ENCODE measurements at places on chromosomes 4 and X. TPM values are rescaled to one million over a fixed set of nuclear protein-coding genes. Genes with fewer than 3 reads are reported as not detected.

The FAM184B gene
- total RNA-seq: not detected

The SNX12 gene
- total RNA-seq: 31.2 TPM

The GAGE12J gene
- total RNA-seq: not detected

The ADH1B gene
- 650 TPM for total RNA-seq

The MAMLD1 gene
- 15.4 TPM for total RNA-seq

- no peak overlapping the region for H3K27ac ChIP-seq
- peaks cover 8% of the 10 kb centered on the region for H3K27me3 ChIP-seq
- no peaks in the 10 kb centered on the region for H3K4me1 ChIP-seq
- no peaks in the 10 kb centered on the region for H3K36me3 ChIP-seq
- no peak for DNase-seq
- H3K4me3 ChIP-seq: no peak overlapping the region
These were observed 6.2 kb downstream of the NAT8L start for GRCh38 chr4:2065106-2065930.

- no peak for DNase-seq
- no peaks in the 10 kb centered on the region for H3K27me3 ChIP-seq
- no peaks in the 10 kb centered on the region for H3K36me3 ChIP-seq
- H3K4me3 ChIP-seq: no peak overlapping the region
- H3K4me1 ChIP-seq: no peaks in the 10 kb centered on the region
These were observed 456.0 kb upstream of the SPANXN1 start for GRCh38 chrX:144791298-144791697.

DNA sequence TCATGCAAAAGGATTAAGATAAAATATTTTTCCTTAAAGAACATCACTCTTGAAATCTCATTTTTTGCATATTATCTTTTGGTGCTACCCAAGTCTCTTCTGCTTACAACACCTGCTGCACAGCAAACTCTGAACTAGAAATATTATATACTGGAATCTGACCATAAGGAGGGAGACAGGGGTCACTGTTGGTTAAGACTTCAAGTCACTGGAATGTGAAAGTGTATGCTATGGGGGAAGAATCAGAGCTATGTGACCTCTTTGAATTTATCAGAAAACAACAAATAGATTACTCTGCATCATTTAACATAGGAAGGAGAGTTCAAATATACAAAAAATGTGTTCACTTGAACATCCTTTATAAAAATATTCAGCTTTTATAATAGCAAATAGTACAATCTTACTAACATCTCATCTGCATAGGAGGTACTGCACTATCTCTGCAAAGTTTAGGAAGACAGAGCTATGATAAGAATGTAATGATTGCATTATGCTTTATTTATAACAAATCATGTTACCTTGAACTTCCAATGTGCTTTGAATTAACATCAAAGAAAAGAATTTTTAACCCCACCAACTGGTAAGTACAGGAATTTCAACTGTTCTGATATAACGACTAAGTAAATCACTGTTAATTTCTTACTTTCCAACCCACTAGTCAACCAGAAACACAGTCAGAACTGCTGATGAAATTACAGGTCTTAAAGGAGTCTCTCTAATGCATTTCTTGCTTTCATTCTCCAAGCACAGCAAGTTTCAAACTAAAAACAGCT is 69.8 kb downstream of the ZNF827 start:
- H3K36me3 ChIP-seq: no peaks in the 10 kb centered on the region
- H3K4me3 ChIP-seq: no peak overlapping the region
- no peak overlapping the region for H3K27ac ChIP-seq
- H3K27me3 ChIP-seq: no peaks in the 10 kb centered on the region

DNA sequence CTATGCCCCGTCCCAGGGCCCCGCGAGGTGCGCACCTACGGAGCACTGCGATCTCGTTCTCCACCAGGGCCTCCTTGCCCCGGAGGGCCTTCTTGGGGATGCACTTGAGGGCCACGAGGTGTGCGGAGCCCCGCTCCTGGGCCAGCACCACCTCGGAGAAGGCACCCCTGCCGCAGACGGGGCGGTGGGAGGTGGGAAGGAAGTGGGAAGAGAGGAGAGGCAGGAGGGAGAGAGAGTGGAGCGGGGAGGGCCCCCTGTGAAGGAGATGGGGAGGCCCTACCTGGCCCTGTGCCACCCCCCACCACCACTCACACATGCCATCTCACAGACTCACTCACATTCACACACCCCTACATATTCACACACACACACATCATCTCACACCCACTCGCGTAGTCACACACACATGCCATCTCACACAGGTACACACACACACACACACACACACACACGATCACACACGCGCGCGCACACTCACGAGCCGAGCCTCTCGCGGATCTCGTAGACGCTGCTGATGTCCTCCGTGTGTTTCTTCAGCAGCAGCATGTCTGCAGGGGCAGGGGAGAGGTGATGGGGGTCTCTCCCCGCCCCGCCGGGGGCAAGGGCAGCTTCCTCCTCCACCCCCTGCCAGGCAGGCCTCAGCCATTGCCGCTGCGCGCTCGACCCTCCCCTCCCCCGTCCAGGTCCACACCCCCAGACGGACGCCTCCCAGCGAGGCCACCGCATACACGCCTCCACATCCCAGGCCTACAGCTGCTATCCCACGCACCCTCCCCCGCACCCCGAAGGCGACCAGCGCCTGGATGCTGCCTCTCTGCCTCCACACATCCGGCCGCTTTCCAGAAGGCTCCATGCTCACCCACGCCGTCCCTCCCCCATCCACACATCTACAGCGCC is 834 bp downstream of the PNCK start:
- no peaks in the 10 kb centered on the region for H3K36me3 ChIP-seq
- H3K4me3 ChIP-seq: no peak overlapping the region
- no peaks in the 10 kb centered on the region for H3K4me1 ChIP-seq
- DNase-seq: no peak
- H3K27me3 ChIP-seq: peaks cover 4% of the 10 kb centered on the region
- H3K27ac ChIP-seq: no peak overlapping the region

DNA sequence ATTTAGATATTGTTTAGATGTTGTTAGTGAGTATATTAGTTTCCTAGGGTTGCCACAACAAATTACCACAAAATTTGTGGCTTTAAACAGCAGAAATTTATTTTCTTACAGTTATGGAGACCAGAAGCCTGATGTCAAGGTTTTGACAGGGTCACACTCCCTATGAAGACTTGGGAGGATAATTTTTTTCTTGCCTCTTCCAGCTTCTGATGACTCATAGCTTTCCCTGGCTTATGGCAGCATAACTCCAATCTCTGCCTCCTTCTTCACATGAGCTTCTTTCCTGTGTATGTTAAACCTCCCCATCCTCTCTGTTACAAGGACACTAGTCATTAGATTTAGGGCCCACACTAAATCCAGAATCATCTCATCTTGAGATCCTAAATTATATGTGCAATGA is 20.9 kb upstream of the RAB40A start:
- no peak for DNase-seq
- no peaks in the 10 kb centered on the region for H3K36me3 ChIP-seq
- no peaks in the 10 kb centered on the region for H3K27me3 ChIP-seq
- H3K4me3 ChIP-seq: no peak overlapping the region
- no peaks in the 10 kb centered on the region for H3K4me1 ChIP-seq
- H3K27ac ChIP-seq: peak overlapping the region; percentile 80

GRCh38 chr4:80286451-80286850 is 20.0 kb downstream of the FGF5 start:
- no peak for DNase-seq
- H3K36me3 ChIP-seq: no peaks in the 10 kb centered on the region
- H3K4me1 ChIP-seq: no peaks in the 10 kb centered on the region
- H3K27ac ChIP-seq: no peak overlapping the region
- H3K27me3 ChIP-seq: no peaks in the 10 kb centered on the region
- H3K4me3 ChIP-seq: no peak overlapping the region

- H3K4me3 ChIP-seq: no peak overlapping the region
- no peaks in the 10 kb centered on the region for H3K27me3 ChIP-seq
- no peaks in the 10 kb centered on the region for H3K4me1 ChIP-seq
- DNase-seq: no peak
- no peak overlapping the region for H3K27ac ChIP-seq
These were observed 345.2 kb downstream of the KLHL13 start for GRCh38 chrX:117771384-117771783.

DNA sequence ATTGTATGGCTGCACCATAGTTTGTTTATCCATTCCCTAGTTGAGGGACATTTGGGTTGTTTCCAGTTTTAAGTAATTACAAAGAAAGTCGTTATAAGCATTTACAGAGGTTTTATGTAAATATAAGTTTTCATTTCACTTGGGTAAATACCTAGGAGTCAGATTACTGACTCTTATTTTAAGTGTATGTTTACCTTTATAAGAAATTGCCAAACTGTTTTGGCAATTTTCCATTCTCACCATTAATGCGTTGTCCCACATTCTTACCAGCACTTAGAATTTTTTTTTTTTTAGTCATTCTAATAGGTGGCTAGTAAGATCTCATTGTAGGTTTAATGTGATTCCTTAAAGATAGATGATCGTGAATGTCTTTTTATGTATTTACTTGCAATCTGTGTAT is 121.5 kb upstream of the NR3C2 start:
- H3K4me1 ChIP-seq: no peaks in the 10 kb centered on the region
- no peak overlapping the region for H3K27ac ChIP-seq
- no peaks in the 10 kb centered on the region for H3K27me3 ChIP-seq
- no peak for DNase-seq

Measured in ascending aorta (tissue), 2 donors.